ENCODE measurements at places on chromosomes 6 and 20. TPM values are rescaled to one million over a fixed set of nuclear protein-coding genes. Genes with fewer than 3 reads are reported as not detected.

CPNE5 gene
- polyA plus RNA-seq, result 16.9 TPM

HLA-C gene
- 69.3 TPM for polyA plus RNA-seq

- peak; percentile 8 for DNase-seq
These were observed 36.1 kb downstream of the F13A1 start for GRCh38 chr6:6284221-6284966.

DNA sequence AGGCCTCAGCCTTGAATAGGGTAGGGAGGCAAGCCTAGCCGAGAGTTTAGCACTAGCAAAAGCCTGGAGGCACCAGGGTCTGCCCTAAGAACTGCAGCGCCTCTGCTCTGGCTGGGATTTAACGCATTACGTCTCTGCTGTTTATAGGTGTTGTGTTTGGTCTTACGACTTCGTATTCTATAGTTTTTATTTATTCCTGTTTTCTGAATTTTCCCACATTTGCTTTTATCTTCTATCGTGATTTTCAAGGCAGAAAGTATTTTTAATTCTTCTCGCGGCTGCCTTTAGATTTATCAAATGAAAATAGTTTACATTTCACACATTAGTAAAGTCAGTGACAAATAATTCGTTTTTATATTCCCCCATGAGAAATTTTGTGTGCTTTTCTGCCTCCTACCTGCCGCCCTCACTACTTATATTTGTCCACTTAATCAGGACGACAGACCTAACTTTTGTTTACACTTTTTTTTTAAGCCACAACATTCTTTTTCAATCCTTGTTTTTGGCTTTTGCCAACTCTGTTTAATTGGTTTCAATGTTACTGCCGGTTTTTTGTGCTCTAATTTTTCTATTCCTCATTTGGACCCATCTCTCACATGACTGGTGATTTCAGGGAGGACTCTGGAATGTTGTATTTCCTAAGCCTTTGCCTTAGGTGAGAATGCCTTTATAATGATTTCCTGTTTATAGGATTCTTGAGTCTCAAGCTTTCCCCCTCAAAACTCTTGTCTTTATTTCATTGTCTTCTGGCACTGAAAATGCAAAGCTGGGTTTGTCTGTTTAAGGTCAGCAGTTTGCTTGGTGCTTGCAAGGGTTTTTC is 1.3 kb upstream of the LZTS3 start:
- DNase-seq, result no peak

DNA sequence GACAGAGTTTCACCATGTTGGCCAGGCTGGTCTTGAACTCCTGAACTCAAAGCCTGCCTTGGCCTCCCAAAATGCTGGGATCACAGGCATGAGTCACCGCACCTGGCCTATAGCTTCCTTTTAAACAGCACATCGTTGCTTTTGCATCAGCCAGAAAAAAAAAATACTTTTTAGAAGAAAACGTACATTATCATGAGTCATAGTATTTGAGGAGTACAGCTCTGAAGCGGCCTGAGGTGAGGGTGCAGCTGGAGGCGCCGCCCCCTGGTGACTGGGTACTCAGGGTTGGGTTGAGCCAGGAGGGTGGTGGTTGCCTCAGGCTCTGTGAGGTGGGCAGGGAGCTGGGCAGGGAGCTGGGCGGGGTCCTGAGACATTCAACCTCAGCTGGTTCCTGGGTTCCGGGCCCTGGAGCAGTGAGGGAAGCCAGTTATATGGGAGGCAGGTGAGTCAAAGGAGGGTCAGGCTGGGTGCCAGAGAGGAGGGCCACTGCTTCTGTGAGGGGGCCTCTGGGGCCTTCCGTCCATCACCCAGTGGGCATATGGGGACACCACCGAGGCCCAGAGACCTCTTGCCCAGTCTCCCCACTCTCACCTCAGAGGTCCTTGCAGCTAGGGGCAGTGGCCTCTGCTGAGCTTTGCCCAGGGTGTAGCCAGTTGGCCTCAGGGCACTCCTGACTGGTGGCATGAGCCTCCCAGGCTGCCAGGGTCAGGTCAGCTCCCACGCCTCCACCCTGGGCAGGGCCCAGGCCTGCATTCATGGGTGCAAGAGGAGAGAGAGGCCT is 11.7 kb upstream of the ID1 start:
- no peak for DNase-seq

DNA sequence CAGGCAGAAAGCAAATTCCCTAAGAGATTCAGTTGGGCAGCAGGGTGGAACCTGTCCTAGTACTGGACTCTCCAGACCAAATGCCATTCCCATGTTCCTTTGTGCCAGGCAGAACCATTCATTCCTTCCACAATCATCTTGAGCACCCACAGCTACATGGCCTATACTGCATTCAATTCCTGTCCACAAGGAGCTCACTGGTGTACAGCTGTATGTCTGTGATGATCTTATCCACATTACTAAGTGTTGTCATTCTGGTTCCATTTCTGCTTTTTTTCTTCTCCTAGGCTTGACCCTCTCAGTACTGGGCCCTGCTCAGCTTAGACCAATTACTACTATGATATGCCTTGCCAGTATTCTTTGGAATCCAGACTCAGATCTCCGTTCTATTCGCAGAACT is 27.5 kb downstream of the MAN1A1 start:
- DNase-seq, result no peak

DNA sequence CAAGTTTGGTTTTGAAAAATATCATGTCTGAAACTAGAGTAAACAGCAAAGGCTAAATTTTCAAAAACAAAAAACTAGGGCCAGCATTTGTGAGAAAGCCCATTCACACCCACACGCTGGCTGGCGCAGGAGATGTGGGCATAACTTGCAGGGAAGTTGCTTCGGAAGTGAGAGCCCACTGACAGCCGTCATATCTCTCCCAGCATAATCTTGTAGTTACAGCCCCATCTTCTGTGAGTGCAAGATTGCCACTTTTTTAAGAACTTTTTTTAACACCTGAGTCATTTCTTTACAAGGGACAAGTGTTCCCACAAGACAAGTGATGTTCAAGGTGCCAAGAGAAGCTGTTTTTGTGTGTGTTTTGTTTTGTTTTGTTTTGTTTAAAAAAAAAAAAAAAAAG is 212.5 kb upstream of the CNR1 start:
- DNase-seq, result no peak
